ENCODE measurements at places on chromosomes 7 and 10.

- no peak for DNase-seq
Observed at GRCh38 chr10:100738055-100738827, 7.1 kb upstream of the PAX2 start.

DNA sequence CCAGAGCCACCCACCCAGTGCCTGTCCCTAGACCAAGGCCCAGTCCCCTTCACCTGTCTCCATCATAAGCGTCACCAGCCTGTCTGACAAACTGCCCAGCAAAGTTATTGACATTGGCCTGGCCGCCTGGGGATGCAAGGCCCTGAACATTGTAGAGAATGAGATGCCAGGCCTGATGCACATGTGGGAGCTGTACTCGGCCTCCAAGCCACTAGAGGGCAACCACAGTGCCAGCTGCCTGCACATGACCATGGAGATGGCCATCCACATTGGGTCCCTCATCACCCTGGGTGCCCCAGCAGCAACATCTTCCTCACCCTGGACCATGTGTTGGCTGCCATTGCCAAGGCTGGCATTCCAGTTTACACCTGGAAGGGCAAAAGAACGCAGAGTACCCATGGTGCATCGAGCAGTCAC is 63.7 kb upstream of the ANTXRL start:
- peak; percentile 24 for DNase-seq

GRCh38 chr7:74025146-74025545 is 2.8 kb upstream of the ELN start:
- DNase-seq, result no peak

GRCh38 chr10:3902809-3903410 is 117.9 kb upstream of the KLF6 start:
- DNase-seq, result no peak

DNA sequence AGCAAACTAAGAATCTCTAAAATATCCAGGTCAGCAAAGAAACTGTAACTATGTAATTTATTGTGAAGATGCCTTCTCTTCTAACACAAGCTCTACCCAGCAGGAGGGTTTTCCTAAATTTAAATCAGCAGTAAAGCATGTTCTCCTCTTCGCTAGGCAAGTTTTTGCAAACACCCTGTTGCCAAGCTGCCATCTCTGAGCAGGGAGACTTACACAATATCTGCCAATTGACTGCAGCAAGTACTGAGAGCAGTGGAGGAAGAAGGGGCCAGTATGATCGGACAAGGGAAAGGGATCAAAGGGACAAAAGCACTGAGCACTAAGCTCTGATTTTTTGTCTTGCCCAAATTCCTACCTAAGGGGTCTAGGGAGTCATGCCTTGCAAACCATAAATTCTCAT is 16.0 kb upstream of the LANCL2 start:
- no peak for DNase-seq

DNA sequence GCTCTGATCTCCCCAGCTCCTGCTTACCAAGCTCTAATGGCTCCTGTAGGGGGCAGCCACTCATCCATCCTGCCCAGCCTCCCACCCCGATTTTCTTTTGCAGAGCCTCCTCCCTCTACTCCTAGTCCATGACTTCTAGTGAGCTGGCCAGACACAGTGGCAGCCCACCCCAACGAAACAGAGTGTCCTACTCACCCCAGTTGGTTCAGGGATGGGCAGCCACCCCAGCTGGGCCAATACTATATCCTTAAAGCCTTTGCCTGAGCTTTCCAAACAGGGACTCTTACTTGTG is 77.1 kb downstream of the GRID1 start:
- no peak for DNase-seq

- DNase-seq, result no peak
Observed at GRCh38 chr10:128543151-128543550, 416.9 kb upstream of the MKI67 start.

- peak; percentile 57 for DNase-seq
Observed at GRCh38 chr10:24952143-24952706, at the start of gene PRTFDC1. Gene PRTFDC1, minus strand, starts transcription at chr10:24952606. Its CDS starts 31 bp downstream, at chr10:24952575.

GRCh38 chr7:191981-192649 is at the start of gene FAM20C:
Gene FAM20C, plus strand, starts transcription at chr7:192571. Its CDS starts 629 bp downstream, at chr7:193200.
- peak; percentile 25 for DNase-seq

DNA sequence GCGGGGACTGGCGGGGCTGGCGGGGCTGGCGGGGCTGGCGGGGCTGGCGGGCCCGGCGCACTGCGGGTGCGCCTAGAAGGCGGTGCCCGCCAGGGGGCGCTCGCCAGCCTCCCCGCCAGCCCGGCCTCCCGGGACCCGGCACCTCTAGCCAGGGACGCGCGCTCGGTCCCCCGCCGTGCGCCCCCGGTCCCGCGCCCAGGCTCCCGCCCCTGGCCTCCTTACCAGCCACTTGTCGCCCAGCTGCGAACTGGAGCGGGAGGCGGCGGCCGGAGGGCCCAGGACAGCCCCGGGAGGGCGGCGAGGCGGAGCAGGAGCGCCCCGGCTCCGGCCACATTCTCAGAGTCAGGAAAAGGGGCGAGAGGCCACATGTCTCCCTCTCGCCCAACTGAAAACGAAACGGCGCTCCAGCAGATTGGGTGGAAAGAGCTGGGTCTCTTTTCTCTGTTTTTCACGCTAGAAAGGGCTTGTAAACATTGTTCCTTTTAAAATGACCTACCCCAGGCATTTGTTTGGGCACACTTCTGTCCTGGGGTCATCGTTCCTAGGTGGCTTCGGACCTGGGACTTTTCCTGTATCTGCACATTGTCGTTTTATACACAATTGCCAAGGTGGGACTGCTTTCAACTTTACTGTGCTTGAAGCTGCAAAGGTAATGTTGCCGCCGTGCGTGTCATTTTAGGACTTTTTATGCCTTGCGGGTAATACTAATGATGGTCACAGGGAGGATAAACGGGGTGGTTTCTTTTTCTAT is 378 bp upstream of the PRKCQ start:
- peak; percentile 93 for DNase-seq

GRCh38 chr10:84755311-84755710 is 426.9 kb downstream of the CCSER2 start:
- DNase-seq, result no peak

GRCh38 chr10:26743841-26744240 is 46.3 kb downstream of the PDSS1 start:
- DNase-seq, result no peak

DNA sequence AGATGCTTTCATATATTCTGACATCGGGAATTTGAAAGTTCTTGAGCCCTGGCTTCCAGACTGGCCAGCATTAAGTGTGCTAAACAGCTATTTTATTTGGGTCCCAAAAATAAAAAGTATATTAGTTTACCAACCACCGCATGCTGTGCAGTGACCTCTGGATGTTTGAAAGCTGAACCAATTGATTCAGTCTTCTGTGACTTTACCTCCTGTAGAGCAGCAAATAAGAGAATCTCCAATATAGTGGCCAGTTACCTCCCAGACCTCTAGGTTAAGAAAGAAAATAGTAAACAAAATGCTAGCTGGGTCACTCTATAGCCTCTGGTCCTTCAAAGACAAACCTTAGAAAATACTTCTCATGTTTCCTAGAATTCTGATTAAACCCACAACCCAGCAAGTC is 424.6 kb upstream of the NFE2L3 start:
- DNase-seq, result no peak

- DNase-seq, result no peak
Observed at GRCh38 chr10:116014871-116015582, 258.0 kb downstream of the GFRA1 start.

GRCh38 chr7:41711283-41712064 is 8.6 kb upstream of the INHBA start:
- DNase-seq, result peak; percentile 6

DNA sequence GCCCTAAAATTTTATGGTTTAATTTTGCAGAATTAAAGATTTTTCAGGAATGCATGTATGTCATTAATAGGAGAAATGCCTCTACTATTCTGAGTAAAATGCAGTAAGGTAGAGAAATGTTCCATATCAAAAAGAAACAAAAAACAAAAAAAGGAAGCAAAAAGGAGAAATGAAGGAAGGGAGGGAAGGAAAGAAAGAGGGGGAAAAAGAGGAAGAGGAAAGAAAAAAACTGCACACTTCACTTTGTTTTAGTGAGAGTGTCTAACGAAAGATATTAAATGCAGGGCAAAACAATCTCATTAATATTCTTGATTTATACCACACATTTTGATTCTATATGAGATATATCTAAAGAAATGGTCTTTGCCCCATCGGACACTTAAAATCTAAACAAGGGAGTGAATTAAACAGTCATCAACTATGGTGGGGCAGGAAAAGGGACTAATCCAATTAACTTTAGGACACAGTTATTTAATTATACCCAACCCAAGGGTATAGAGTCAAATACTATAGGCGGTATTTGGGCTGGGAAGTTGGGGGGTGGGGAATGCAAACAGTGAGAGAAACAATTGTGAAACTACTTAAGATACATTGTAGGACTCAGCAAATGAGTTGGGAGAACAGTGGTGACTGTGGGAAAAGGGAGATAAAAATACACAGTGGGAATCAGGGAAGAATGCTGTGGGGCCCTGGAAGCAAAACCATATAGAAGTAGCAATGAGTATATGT is 27.0 kb downstream of the IMMP2L start:
- no peak for DNase-seq

DNA sequence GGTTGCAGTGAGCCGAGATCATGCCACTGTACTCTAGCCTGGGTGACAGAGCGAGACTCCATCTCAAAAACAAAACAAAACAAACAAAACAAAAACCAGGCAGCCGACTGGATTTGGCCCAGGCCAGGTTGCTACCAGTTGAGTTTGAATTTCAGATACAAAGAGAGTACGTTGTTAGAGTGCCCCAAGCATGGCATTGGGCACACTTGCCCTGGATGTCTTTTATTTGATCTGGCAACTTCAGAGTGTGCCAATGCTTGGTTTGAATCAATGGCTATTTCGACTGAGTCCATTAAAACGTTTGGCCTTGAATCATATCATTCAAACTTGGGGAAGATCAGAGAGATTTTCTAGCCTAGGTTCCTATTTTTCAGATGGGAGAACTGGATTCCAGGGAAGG is 213.4 kb upstream of the SHH start:
- DNase-seq, result no peak

- no peak for DNase-seq
Observed at GRCh38 chr7:30251708-30252329, 32.6 kb upstream of the ZNRF2 start.

GRCh38 chr10:119352042-119352441 is 144.7 kb downstream of the GRK5 start:
- DNase-seq, result no peak

DNA sequence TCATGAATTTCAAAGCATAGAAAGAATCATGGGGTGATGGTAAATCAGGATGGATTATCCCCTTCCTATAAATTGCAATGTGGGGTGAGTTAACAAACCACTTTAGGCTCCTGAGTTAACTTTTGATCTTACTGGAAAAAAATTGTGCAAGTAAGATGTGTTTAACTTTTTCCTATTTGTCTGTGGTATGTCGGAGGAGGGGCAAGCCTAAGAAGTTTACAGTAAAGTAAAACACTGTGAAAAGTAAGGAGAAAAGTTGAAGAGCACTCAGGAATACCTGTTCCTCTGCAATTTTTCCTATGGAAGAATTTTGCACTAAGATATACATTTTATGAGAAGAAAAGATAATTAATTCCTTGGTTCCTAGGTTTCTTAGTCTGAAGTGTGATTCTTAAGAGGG is 44.4 kb downstream of the IFIT5 start:
- no peak for DNase-seq

- DNase-seq, result peak; percentile 25
Observed at GRCh38 chr10:52004342-52004949, 305.1 kb upstream of the CSTF2T start.

DNA sequence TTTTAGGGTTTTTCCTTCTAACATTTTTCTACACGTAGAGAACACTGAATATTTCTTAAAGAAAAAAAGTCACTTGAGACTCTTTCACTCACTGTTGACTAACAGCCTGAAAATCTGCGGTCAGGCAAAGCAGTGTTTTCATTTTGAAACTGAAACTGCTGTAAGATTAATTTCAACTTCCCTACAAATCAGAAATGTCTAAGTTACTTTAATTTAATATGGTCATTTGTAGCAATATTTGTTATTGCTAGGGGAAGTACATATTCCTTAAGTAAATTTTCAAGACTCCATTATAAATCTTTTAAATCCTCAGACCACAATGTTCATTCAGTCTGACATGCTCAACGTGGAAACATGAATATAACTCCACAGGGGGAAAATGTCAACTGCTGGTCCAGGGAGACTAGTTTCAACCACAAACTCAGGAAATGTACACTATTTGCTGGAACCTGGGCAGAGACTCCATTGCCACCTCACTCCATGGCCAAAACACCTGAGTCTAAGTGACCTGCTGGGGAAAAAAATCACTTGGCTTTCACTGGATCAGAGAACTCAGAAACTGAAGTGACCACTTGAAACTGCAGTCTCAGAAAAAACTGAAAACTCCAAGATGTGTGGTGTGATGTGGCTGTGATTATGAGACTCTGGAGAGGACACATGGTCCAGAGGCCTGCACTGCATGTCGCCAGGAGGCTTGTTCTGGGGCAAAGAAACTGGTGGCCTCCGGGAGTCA is 161.2 kb downstream of the TAX1BP1 start:
- no peak for DNase-seq

- DNase-seq, result no peak
Observed at GRCh38 chr10:124999433-125000365, 57.8 kb downstream of the ZRANB1 start.

DNA sequence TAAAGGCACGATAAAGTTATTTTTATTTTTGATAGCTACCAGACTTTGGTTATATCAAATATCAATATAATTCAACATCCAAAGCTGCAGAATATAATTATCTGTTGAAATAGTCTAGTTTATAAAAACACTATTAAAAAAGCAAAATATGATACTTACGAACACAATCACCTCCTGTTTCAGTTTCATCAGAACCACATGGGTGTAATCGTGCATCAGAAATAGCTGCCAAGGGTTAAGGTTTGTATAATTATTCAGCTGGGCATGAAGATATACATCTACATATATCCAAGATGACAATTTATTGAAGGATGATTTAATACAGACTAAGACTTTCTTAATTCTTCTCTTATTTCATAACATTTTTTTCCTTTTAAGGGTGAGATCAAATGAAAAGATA is 20.3 kb downstream of the VWDE start:
- no peak for DNase-seq

- no peak for DNase-seq
Observed at GRCh38 chr10:49092477-49092876, 22.8 kb downstream of the VSTM4 start.

- DNase-seq, result no peak
Observed at GRCh38 chr7:1700536-1701333, 30.7 kb downstream of the ELFN1 start.

GRCh38 chr7:110718503-110719205 is 372.3 kb upstream of the LRRN3 start:
- DNase-seq, result no peak

DNA sequence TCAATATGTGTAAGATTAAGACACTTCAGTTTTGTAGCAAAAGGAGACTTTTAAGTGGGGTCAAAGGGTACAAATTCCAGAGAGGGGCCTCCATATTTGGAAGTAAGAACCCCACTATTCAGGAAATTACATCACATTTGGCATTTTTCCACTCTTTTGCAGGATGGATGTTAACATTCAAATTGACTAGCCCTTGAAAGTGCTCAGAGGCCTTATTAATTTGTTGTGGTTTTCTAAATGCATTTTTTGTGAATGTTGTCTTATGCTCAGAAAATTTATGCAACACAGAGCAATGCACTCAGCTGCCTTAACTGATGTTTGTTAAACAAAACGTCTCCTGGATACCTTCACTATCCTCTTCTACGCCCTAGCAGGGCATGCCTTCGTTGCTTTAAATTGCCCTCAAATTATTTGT is 50.9 kb upstream of the PDLIM1 start:
- no peak for DNase-seq
